ENCODE measurements at places on chromosomes 6 and 20.

- DNase-seq, result no peak
These were observed 10.4 kb upstream of the SSTR4 start for GRCh38 chr20:23024701-23025100.

DNA sequence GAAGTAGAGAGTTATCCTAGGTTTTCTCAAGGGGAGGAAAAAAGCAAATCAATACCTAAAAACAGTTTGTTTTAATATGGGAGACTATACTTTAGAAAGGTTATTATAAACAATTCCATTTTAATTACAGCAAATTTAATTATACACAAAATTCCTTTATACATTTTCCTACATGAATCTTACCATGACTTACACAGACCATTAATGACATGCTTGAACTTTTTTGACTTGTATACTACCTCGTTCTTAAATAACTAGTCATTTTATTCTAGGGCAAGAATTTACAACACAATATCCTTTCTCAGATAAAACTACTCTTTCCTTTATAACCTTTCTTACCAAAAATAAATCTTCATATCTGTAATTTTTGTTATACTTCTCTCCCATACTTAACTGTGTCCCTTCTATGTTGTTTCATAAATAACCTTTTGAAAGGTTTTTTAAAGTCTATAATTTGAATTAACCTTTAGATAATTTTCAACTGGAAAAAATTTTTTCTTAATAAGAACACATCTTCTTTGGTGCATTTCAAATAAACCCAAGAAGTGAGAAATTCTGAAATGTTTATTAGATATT lies 729.4 kb downstream of the TENT5A start:
- DNase-seq, result no peak

GRCh38 chr20:2221921-2222320 lies 73.9 kb upstream of the TGM3 start:
- no peak for DNase-seq

- no peak for DNase-seq
These were observed 94.8 kb upstream of the NHSL1 start for GRCh38 chr6:138593909-138594757.

- no peak for DNase-seq
These were observed 113.9 kb downstream of the SYNDIG1 start for GRCh38 chr20:24583169-24583792.

GRCh38 chr6:88263591-88263990 lies 97.4 kb upstream of the CNR1 start:
- DNase-seq, result no peak

DNA sequence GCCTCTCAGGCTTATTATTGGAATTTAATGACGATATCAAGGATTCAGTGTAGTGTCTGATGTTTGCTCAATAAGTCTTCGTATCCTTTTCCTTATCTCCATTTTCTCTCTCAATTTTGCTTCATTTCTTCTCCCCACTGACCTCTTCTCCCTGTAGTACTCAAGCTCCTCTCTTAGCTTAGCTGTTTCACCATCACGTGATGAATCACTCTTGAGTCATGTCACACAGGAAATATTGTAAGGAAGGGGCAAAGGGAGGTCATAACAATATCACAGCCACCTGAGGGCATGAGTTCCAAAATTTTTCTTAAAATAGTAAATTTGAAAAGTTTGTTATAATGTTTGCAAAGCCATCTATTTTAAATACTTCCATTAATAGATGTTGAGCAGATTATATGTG lies 392.2 kb upstream of the MARCKS start:
- no peak for DNase-seq

DNA sequence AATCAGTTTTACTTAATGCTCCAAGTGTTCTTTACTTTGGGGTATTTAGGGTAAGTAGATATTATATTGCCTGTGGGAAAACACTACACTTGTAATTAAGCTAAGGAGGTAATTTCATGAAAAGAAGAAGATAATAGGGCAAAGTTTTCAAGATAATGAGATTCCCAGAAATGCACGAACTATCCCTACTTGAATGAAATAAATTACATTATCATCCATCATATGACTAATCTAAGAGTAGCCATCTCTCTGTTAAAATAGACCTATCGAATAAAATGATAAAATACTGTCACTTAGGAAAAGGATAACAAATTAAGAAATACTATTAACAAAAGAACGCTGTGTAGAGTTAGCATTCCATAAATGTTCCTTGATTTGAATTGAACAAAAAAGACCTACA lies 135.1 kb upstream of the HDAC2 start:
- DNase-seq, result no peak

DNA sequence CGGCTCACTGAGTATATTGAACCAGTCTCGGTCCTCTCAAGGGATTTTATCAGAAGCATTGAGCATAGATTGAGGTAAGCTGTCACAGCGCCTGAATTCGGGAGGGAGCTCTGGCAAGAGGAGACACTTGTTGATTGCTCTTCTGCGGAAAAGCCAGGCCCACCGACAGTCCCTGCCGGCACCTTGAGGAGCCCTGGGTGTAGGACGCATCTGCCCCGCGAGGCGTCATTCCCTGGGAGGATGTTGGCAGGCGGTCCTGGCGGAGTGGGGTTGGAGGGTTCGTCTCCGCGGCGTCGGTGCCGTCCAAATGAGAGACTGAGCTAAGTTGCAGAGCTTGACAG lies 843 bp downstream of the FBXO9 start:
- no peak for DNase-seq

DNA sequence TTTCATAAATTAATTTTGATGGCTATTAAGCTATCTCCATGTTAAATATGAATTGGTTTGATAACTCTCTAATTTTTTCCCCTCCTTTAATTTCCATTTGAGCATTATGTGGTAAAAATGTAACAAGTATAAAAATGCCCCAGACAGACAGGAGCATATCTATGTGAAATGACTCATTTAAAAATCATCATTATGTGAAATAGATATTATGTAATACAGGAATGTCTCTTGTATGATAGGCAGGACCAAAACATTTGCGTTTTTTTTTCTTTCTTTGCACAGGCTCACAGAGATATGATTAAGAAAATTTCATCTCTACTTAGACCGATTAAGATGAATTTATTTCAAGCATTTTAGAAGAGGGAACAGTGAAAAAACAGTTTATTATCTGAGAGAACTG lies 95.8 kb downstream of the AKAP7 start:
- DNase-seq, result no peak

- DNase-seq, result no peak
These were observed 25.3 kb upstream of the KIF3B start for GRCh38 chr20:32252189-32252588.

DNA sequence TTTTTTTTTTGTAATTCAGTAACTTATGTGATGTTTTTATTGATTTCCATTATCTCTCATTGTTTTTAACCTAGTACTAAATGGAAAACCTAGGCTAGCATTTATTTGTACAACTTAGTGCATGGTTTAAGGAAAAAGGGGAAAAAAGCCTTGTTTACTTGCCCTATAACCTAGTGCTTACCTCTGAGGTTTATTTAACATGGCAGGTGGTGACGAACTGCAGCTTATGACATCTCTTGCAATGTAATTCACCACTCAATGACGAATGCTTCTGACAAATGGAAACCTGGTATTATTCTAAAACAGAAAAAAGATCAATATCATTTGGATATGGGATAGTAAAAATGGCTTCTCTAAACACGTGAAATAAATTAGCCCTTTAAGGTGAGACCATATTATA lies 618.6 kb upstream of the FLRT3 start:
- DNase-seq, result no peak

DNA sequence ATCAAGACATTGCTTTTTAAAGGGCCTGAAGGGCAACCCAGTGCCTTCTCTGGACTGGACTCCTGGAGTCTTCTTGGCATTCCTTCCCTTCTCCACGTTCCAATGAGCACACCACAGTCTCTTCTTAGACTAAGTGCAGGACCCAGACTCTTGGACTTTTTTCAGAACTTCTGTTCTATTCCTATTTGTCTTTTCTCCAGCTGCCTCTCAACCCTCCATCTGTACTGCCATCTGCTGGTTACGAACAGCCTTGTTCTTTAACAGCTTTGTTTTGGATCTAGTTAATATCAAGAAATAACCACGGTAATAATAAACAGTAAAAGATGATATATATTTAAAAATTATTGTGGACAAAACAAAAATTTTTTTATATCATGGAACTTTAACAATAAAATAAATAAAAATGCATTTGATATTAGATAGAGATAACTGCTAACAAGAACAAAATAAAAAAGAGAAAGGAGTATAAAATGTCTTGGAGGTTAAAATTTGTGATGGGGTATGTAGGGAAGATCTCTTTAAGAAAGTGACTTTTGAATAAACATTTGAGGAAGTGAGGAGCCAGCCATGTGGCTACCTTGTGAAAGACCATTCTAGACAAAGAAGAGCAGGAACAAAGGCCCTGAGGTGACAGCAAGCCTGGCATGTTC lies 105.1 kb upstream of the HCRTR2 start:
- DNase-seq, result no peak

GRCh38 chr6:137811916-137812553 lies 55.0 kb upstream of the TNFAIP3 start:
- no peak for DNase-seq

All from memory B cell (primary cell).